Motor neuron (in vitro differentiated cells): ENCODE measurements at places on chromosomes 11 and 22.

- no peak for ATAC-seq
Observed at GRCh38 chr11:46680164-46680760, 20.2 kb downstream of the ARHGAP1 start.

GRCh38 chr11:19595499-19595839, 117.2 kb upstream of the NAV2 start:
- ATAC-seq = no peak

- ATAC-seq = peak; percentile 6
Observed at GRCh38 chr11:65014726-65015227, 817 bp downstream of the ARL2 start.

DNA sequence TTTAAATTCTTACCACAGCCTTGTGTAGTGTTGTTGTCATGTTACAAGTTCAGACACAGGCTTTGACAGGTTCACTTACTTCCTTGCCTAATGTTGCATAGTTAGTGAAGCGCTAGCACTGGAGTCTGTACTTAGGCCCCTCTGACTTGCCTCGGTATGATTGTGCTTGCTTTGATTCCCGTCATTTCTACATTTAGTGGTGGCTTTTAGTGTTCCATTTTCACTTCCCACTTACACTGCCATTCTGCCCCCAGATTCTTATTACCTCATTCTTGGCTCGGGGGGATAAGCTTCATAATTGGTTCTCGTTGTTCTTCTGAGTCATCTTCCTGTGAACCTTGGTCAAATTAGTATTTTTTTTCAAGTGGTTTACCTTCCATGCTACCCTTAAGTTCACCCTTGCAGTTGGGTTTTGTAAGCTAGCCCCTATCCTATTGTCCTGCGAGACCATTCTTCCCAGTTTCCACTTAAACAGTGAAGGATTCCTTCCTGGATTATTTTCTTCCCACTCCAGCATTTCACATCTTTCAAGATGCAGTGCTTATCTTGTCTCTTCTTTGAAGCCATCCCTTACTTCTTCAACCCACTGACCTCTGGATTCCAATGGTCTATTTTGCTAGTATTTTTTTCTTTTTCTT, 68.7 kb downstream of the DDX10 start:
- no peak for ATAC-seq

- ATAC-seq = no peak
Observed at GRCh38 chr22:44741929-44742328, 10.4 kb upstream of the ARHGAP8 start.

- no peak for ATAC-seq
Observed at GRCh38 chr11:20522536-20522935, 76.9 kb upstream of the SLC6A5 start.

- no peak for ATAC-seq
Observed at GRCh38 chr11:63610604-63611394, 3.4 kb downstream of the PLAAT3 start.

DNA sequence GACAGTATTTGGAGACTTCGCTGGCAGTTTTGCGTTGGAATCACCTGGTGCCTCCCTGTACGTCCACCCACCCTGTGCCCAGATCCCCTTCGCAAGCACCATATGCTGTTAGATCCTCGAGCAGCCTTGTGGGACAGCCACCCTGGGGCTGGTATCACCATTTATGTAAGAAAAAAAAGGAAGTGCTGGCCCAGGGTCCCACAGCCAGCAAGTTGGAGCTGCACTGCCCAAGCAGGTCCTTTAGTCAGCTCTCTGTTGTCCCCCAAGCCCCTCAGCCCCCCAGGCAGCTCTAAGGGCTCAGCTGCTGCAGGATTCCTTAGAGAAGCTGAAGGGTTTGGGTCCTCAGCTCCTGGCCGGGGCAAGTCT, 80.3 kb downstream of the FBLN1 start:
- no peak for ATAC-seq

DNA sequence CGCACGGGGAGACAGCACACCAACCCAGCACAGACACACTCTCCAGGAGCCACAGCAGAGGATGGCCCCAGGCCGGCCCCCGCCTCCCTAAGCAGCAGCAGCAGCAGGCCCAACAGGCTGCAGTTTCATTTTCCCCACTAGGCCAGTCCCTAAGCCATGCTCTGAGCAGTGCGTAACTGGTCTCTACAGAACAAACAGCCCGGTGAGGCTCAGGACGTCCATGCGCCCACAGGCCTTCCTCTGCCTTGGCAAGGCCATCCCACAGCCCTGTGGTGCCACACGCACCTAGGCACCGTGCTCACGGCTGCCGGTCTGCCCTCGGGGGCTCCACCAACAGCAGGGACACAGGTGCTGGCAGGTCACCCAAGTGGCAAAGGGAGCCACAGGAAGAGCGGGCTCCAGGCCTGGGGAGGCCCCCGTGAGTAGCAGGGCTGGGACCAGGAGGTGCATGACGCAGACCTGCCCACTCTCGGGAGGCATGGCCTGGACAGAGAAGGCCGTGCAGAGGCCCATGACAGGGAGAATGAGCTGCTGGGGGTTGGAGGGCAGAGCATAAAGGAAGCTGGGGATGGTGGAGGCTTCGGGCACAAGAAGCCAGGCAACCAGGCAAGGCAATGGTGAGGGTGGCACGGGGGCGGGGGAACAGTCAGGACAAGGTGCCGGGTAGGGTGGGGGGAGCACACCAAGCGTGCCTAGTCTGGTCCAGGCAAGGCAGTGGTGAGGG, 1.4 kb upstream of the MOB2 start:
- peak; percentile 35 for ATAC-seq

GRCh38 chr11:129896062-129896461, 684 bp upstream of the NFRKB start:
- no peak for ATAC-seq

GRCh38 chr22:40019100-40019499, 24.3 kb downstream of the FAM83F start:
- ATAC-seq = no peak

GRCh38 chr11:128525411-128526243, 61.7 kb downstream of the ETS1 start:
- ATAC-seq = no peak

DNA sequence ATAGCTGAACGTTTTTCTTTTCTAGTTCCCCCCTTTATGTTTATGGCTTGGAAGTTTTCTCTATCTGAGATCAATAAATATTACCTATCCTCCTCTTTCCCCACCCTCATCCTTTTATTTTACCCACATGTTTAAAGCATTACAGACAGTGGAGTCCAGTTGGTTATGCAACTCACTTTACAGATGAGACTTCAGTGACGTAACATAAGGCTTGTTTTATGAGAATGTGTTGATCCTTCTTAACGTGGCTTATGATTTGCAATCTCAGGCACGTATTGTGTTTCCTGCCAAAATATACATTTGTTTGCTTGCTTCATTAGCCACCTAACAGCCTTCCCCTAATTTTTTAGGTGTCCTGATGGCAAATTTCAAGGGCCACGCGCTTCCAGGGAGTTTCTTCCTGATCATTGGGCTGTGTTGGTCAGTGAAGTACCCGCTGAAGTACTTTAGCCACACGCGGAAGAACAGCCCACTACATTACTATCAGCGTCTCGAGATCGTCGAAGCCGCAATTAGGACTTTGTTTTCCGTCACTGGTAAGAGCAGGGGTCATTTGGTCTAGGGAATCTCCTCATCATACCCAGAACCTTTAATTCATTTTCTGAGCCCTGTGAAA, 36.6 kb downstream of the TMEM45B start:
- no peak for ATAC-seq

GRCh38 chr22:49671331-49672013, 156.2 kb downstream of the BRD1 start:
- no peak for ATAC-seq

DNA sequence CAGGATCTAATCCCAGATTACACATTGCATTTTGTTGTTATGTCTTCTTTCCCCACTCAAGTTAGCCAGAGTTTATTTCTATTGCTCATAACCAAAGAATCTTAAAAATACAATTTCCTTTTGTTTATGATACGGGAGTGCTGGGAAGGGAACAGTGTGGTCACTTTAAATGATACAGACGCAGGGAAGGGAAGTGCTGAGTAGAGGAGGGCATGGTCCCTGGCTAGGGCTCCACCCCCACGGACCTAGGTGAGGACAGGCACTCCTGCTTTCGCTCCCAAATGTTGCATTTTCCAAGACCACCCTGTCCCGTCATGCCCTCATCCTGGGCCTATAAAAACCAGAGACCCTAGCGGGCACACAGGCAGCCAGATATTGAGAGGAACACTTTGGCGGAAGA, 30.6 kb upstream of the NARS2 start:
- no peak for ATAC-seq

GRCh38 chr11:34620820-34621792, at the start of gene EHF:
Gene EHF, plus strand, starts transcription at chr11:34621093. Its CDS starts 21,538 bp downstream, at chr11:34642631.
- no peak for ATAC-seq
